Epithelial cell of prostate (primary cell): ENCODE measurements at places on chromosomes 7 and 10.
A peak's percentile ranks its signal among the peaks of the same experiment; 100 is the strongest.

- no peak for DNase-seq
Measured at GRCh38 chr10:14554091-14554490, 220.6 kb downstream of the FAM107B start.

GRCh38 chr7:8628656-8629055, 195.2 kb downstream of the NXPH1 start:
- no peak for DNase-seq

- no peak for DNase-seq
Measured at GRCh38 chr7:16841681-16842080, 36.9 kb upstream of the AGR2 start.

DNA sequence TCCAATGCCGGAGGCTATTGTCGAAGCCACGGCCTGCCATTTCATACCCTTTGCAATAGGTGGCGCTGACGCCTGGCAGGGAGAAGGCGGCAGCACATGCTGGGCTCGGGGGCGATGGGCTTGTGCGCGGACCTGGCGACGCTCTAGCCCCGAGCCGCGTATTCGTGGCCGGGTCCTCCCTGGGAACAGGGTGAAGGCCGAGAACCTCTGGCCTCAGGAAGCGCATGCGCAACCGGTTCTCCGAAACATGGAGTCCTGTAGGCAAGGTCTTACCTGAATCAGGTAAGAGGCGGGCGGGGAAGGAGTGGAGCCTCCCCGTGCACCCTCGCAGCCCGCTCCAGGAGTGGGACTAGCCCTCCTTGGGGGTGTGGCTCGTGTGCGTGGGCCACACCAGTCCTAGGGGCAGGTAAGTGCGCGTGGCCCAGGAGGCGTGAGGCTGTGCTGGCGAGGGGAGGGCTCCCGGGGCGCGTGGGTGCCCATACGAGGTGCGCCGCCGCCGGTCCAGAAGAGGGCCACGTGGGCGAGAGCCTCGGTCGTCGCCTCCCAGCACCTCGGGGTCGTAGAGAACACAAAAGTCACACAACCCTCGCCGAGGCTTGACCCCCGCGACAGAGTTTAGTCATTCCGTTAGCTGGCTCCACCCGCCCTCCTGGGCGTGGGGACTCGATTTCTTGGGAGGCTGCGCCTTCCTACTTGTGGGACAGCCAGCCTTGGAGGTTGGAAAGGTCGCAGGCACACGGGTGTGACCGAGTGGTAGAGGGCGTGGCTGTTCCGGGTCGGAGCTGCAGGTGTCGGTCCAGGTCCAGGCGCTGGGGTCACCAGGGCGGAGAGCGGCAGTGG, 5.6 kb upstream of the MEST start:
- DNase-seq = peak; percentile 5

DNA sequence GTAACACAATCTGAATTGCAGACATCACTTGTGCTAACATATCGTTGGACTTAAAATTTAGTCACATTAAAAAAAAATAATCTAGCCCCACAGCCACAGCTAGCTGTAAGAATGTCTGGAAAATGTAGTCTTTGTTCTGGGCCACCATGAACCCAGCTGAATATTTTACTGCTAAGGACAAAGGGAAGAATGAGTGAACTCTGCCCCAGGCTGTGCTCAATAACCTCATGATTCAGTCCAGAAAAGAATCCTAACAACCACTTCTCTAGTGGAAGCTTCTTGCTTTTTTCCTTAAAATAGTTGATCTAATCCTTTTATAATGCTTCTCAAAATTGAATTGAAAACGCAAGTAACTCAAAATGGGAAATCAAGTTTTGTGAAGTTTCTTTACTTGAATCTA, 25.6 kb upstream of the SOSTDC1 start:
- DNase-seq = no peak

DNA sequence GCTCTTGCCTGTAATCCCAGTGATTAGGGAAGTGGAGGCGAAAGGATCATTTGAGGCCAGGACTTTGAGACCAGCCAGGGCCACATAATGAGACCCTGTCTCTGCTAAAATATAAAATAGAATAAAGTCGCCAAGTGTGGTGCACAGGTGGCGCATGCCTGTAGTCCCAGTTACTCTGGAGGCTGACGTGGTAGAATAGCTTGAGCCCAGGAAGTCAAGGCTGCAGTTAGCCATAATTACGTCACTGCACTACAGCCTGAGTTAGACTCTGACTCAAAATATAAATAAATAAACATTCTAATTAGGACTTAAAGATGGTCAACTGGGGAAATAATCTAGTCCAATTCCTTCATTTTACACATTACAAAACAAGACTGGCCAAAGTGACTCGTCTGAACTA, 768 bp downstream of the CHCHD2 start:
- DNase-seq = peak; percentile 57

DNA sequence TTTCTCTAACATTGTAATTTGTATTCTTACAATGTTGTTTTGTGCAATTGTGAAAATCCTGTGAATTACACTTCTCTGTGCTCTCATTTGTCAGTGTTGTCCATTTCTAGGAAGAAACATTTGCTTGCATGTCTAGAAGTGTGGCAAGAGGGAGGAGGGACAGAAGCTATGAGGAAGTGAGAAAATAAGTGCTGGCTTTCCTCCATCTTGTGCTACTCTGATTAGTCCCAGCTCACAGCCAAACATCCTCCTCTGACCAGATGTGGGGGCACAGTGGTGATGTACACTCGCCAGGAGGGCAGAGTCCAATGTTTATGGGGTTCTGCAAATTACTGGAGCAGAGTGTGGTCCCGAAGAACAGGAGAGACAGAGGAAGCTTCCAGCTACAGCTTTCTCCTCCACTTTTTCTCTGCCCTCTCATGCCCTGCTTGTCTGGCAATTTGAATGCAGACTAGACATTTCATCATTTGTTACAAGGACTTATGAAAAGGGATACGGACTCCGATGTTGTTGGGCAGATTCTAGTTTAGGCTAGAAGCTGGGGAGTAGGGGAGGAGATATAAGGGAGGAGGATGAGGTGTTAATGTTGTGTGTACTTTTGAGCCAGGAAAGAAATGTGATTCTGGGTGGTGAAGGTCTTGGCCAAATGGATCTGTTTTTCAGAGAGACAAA, 131.0 kb upstream of the C1GALT1 start:
- no peak for DNase-seq

GRCh38 chr7:44379366-44380188, 54.2 kb upstream of the CAMK2B start:
- DNase-seq = no peak

DNA sequence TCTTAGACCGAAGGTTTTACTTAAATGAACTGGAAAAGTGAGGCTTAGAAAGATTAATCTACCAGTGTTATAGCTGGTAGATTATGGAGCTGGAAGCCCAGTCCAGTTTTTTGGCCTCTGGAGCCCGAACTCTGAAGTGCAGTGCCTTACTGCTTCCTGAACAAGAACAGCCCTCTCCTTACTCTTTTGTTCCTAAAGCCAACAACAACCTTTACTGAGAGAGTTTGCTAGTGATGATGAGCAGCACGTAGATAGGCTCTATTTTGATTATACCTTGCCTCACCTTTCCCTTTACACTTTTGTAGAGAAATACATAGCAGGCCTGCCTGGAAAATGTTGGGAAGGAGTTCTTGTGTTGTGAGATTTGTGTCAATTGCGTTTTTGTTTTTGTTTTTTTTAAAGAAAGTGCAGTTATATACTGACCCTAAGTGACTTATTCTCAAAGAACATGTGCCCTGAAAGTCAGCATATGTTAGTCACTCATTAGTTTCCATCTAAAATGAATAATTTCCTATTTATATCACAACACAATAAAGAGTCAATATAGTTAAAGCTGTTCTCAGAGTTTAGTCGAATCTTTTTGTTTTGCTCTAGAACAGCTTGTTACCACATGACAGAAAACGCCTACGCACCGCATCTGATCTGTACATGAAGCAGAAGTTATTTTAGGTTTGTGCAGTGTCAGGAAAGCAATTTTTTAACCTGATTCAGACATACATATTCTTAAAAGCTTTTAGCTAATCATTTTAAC, 33.0 kb downstream of the PLEKHA1 start:
- DNase-seq = no peak

GRCh38 chr7:117312593-117313580, 10.0 kb downstream of the WNT2 start:
- no peak for DNase-seq

GRCh38 chr7:53628775-53629174, 593.3 kb downstream of the POM121L12 start:
- DNase-seq = no peak

- no peak for DNase-seq
Measured at GRCh38 chr7:90582164-90582563, 14.0 kb upstream of the CDK14 start.

GRCh38 chr10:68239596-68240150, 7.8 kb upstream of the ATOH7 start:
- no peak for DNase-seq

DNA sequence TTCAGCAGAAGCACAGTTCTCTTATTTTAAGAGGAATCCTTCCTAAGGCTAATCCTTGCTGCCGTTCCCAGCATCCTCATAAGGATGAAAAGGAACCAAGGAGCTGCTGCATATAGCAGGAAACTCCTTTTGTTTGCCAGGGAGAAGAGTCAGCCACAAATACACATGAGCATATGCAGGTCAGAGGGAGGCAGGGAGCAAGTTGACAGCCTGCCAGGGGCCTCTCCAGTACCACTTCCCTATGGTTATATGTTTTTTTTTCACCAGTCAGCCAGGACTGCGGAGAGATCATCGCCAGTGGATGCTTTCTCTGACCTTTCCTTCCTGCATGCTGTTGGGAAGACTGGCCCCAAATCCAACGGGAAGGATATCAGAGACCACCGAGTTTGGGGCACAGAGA, 39.8 kb downstream of the SLC35B4 start:
- no peak for DNase-seq

DNA sequence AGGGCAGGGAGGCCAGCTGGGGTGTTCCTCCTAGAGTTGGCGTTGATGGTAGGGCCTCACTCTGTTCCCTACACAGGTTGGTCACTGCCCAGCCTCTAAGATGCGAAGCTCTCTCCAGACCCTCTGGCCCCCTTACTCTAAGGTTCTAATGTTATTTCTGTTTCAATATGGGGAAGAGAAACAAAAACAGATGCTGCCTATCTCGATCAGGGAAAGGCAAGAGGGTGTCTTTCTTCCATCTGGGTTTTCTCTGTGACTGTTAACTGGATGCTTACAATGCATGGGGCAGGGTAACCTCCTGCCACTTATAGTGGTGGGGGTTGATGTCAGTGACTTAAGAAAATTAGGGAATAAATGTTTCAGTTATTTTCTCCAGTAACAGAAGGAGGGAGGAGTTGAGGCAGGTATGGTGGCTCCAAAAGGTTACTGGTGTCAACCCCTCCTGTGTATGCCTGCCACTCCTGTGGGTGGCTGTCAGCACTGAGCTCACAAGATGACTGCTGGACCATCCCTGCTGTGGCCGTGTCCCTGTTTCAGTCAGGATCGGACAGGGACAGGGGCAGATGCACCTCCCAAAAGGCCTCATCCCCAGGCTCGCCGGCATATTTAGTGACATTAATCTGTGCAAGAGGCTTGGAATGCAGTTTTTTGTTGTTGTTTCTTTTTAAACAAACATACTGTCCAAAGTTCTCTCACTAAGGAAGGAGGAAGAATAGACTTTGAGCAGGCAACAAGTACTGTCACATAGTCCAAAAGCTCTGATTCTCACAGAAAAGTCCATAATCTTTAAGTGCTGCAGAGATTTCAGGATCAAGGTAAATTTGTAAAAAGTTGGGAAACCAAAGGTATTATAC, 39.6 kb upstream of the SYPL1 start:
- no peak for DNase-seq

DNA sequence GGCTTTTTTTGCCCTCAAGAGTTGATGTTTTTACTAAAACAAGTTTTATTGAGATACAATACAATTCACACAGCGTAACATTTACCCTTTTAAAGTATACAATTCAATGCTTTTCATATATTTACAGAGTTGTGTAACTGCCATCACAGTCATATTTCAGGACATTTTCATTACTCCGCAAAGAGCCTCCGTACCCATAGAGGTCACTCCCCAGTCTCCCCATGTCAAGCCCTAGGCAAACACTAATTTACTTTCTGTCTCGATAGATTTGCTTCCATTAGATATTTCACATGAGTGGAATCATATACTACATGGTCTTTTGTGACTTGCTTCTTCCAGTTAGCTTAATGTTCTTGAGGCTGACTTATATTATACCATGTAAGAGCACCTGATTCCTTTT, 183.8 kb downstream of the PRKCQ start:
- DNase-seq = no peak

DNA sequence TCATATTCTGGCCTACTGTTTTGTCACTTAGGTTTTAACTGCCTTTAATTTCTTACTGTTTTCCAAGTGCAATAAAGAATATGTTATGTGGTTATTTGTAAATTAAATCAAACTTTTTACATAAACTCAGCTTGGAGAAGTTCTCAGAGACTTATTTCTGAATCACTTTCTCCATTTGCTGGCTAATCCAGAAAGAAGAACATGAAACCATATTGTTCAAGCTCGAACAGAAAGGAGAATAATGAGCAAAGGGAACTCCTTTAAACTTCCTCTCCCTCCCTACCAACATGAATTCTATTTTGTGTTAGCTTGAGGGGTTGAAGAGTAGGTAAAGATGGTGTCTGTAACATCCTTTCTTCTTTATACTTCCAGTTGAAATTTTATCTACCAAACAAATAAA, 52.3 kb downstream of the SHTN1 start:
- no peak for DNase-seq

GRCh38 chr10:12022580-12023257, 19.9 kb downstream of the UPF2 start:
- no peak for DNase-seq

GRCh38 chr10:86849181-86849894, 92.9 kb downstream of the BMPR1A start:
- no peak for DNase-seq

GRCh38 chr10:93968540-93968945, 25.2 kb upstream of the PLCE1 start:
- no peak for DNase-seq

GRCh38 chr7:20514364-20514763, 101.1 kb upstream of the ABCB5 start:
- peak; percentile 44 for DNase-seq

DNA sequence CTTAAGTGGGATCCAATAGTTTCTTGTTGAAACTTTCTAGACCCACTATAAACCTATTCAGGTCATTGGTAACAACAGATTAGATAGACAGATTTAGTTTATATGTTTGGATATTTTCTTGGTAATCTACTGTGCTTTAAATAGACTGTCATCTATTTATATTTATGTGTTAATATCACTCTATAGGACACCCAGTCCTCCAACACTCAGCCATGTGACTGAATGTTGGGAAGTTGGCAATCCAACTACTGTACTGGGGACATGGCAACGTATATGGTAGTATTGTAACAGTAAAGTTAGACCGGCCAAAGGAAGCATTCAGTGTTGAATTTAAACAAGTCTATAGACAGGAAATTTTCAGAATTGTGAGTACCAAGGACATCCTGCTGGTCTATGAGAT, 42.6 kb upstream of the HECTD2 start:
- DNase-seq = no peak

GRCh38 chr10:115026056-115026745, 67.0 kb upstream of the ATRNL1 start:
- DNase-seq = no peak

DNA sequence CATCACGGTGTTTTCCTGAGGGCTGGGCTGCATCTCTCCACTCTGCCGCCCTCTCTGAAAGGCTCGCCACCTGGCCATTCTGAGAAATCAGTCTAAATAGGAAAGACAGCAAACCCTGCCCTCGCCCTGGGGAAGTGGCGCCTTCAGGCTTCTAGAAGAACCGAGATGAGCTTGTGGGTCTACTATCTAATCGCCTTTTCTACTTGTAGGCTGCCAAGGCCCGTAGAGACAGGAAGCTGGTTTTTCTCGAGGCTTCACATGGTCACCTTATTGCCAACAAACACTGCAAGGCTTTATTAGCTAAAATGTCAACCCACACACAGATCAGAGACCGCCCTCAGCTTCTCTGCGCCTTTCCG, 21.4 kb downstream of the LAT2 start:
- no peak for DNase-seq
